Kidney (tissue), 22 donors: ENCODE measurements at places on chromosomes 7 and 10. TPM values are rescaled to one million over a fixed set of nuclear protein-coding genes. Genes with fewer than 3 reads are reported as not detected.

The TUBB8 gene
- not detected for total RNA-seq

The EPHA1 gene
- total RNA-seq = 22.3 TPM

DNA sequence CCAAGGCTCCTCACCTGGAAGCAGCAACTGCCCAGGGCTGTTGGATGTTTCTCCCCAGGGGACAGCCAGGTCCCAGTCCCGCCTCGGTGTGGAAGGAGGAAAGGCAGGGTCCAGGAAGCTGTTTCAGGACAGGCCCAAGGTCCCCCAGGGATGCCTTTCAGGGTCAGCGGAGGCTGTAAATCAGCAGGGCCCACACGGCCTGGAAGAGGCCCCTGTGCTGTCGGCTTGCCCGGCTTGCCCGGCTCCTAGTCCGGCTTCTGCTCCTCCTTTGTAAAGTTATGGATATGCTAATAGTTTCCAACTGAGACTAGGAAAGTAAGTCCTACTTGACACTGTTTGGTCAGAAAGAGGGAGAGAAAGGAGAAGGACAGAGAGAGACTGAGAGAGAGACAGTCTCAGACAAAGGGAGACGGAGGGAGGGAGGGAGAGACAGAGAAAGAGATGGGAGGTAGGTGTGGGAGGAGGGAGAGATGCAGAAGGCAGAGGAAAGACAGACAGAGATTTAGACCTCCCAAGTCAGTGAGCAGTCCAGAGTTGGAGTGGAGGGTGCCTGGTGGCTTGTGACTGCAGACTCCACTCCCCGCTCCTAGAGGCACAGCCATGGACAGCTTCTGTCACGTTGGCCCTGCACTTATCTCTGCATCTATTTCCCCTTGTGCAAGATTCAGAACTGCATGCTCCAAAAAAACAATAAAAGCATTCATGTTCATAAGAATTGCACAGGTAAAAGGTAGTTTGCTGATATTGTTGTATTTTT, 10.5 kb downstream of the IKZF1 start:
- no peaks in the 10 kb centered on the region for H3K4me1 ChIP-seq
- DNase-seq = no peak
- H3K27ac ChIP-seq = no peak overlapping the region
- H3K27me3 ChIP-seq = no peaks in the 10 kb centered on the region
- H3K36me3 ChIP-seq = no peaks in the 10 kb centered on the region
- H3K4me3 ChIP-seq = no peak overlapping the region

DNA sequence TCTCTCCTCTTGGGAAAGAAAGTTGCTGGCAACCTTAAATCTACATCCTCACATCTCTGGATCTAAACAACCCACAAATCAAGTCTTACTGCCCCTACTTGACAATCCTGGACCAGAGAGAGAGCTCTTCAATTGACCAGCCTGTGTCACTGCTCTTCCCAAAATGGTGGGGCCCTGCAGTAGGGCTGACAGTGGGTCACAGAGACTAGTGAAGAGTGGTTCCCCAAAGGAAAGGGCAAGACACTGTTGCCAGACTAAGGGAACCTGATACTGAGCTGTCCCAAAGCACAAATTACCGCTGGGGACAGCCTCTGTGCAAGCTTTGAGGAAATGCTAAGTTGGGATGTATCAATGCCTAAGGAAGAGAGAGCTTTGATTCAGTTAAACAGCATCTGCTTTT, 4.5 kb upstream of the GPRIN2 start:
- no peak overlapping the region for H3K27ac ChIP-seq
- no peaks in the 10 kb centered on the region for H3K27me3 ChIP-seq
- H3K4me1 ChIP-seq = no peaks in the 10 kb centered on the region
- no peak for DNase-seq

DNA sequence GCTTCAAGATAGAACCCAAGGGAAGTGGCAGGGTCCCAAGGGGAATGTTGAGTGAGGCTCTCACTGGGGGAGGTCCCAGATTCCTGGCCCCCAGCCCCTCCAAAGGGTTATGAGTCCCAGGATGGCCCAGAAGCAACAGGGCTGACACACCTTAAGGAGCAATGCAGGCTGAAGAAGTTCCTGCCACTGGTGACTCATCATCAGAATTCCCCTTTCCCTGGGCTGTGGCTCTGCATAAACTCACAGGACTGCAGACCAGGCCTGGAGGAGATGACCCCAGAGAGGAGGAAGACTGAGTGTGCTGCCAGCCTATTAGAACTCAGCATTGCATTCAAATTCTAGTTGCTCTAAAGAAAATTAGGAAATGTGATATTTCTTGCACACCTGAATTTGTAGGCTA, 126.7 kb downstream of the DPP6 start:
- H3K27ac ChIP-seq = no peak overlapping the region
- DNase-seq = no peak
- H3K36me3 ChIP-seq = no peaks in the 10 kb centered on the region
- no peak overlapping the region for H3K4me3 ChIP-seq

DNA sequence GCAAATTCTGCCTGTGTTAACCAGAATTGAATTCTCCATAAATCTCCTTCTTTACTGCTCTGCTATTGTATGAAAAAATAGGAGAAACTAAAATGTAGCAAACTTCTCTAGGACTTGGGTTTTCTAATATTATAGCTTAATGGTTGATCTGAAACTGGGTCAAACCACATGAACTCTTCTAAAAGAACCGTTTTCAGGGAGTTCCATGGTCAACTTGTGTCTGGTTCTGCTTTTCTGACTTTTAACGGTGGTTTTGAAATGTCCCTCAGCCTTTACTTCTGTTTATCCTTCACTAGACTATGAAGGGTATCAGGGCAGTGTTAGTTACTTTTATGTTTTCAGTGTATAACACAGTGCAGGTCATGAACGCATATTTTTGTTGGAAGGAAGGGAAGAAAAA, 242.2 kb downstream of the TSPAN12 start:
- H3K27ac ChIP-seq = no peak overlapping the region
- no peaks in the 10 kb centered on the region for H3K27me3 ChIP-seq
- no peak overlapping the region for H3K4me3 ChIP-seq
- DNase-seq = no peak
- H3K4me1 ChIP-seq = no peaks in the 10 kb centered on the region

- H3K4me3 ChIP-seq = no peak overlapping the region
- H3K36me3 ChIP-seq = no peaks in the 10 kb centered on the region
- H3K4me1 ChIP-seq = peaks cover 4% of the 10 kb centered on the region
These were observed 12.6 kb downstream of the SCD start for GRCh38 chr10:100359529-100360150.

DNA sequence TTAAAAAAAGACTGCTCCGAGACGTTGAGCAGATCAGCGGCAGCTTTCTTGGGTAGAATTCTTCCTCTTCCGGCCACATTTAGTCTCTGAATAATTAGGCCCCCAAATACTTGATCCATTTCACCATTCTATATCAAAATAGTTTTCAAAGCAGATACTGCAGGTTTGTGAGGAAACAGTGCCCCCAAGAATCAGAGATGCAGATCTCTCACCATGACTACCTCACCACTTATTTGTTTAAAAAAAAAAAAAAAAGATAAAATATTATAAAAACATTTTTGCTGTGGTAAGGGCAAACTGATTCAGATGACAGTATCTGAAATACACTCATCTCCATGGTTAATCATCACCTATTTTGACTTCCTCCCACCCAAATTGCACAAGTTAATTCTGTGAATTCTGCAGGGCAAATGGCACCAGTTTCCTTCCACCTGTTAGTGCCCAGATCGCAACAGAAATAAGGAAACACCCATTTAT, 210.4 kb downstream of the FAM107B start:
- peaks cover 9% of the 10 kb centered on the region for H3K4me1 ChIP-seq
- no peaks in the 10 kb centered on the region for H3K36me3 ChIP-seq
- H3K4me3 ChIP-seq = no peak overlapping the region
- H3K27me3 ChIP-seq = no peaks in the 10 kb centered on the region
- no peak for DNase-seq
